ENCODE measurements at places on chromosomes 7 and 10.

- DNase-seq, result no peak
Measured at GRCh38 chr10:100828738-100829096, 83.3 kb downstream of the PAX2 start.

DNA sequence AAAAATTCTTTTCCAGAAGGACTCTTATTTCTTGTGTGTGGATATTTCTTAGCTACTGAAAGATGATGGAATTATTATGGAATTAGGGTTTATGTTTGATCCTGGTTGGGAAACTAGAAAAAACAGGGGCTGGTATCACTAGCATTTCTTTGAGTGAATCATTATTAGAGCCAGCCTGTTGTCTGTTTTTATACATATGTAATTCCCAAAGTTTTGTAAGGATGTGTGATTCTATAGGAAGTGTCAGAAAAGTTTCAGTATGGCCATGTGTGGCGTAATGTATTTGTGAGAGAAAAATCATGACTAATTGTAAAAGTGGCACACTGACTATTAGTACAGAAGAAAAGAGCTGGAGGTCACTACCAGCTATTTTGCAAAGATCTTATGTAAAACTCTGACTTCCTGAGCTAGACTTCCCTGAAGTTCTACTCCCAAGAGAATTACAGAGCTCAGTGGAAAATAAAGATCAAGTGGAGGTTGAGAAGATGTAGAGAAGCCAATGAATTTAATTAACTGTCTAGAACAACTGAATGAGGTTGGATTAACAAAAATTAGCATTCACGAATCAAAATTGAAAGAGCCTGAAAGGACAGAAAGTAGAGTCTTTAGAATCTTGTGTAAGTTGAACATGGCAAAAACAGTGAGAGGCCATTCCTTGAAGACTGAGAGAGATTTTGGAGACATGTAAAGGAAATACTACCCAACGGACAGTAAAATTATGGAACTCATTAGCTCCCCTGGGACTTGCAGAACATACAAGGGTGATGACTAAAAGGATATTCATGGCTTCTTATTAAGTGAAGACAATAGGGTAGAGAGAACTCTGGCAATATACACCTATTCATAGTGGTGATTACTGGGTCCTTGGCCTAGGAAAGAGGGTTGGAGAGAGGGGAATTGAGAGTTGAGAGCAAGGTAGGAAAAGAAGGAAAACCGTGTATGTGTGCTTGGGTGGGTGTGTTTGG is 12.5 kb downstream of the ZNF365 start:
- no peak for DNase-seq

- no peak for DNase-seq
Measured at GRCh38 chr7:100723732-100724275, 3.5 kb downstream of the EPO start.

GRCh38 chr10:29675984-29676383 is 41.2 kb upstream of the SVIL start:
- no peak for DNase-seq

GRCh38 chr10:11411926-11412545 is 199.4 kb downstream of the USP6NL start:
- no peak for DNase-seq

DNA sequence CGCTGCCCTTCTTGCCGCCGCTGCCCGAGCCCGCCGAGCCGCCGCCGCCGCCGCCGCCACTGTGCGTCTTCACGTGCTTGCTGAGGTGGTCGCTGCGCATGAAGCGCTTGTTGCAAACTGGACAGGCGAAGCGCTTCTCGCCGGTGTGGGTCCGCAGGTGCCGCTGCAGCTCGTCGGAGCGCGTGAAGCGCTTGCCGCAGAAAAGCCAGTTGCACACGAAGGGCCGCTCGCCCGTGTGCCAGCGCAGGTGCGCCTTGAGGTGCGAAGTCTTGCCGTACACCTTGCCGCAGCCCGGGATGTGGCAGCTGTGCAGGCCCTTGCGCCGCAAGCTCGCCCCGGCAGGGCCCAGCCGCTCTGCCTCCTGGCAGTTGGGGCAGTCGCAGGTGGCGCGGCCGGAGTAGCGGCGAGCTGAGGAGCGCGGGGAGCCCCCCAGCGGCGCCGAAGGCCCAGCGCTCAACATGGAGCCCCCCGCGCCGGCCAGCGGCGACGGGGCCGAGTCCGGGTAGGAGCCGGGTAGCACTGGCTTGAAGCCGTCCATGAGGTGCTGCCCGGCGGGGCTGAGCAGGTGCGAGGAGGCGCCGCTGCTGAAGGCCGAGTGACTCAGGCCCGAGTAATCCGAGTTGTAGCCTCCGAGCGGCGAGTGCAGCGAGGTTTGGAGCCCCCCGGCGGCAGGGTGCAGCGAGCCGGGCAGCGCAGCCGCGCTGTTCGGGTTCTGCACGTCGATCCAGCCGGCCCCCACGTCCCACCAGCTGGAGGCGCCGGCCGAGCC is 2.1 kb downstream of the SP8 start:
- no peak for DNase-seq

DNA sequence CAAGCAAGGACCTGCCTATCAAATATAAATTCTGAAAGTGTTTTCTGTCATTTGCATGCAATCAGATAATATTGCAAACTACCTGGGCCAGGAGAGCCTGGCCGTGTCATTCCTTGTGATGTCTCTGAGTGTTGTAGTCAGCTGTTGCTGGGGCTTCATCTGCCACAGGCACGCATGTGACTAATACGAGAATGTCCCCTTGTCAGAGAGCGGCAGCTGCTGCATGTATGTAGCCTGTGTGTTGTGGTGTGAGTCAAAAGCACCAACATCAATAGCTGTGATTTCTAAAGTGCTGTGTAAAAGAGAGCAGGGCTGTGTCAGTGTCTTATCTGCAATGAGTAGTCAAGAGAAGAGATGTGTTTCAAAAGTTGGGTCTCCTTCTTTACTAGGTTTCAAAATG is 155.4 kb downstream of the POU6F2 start:
- no peak for DNase-seq

GRCh38 chr10:69869291-69869961 is 67.7 kb downstream of the COL13A1 start:
- no peak for DNase-seq

DNA sequence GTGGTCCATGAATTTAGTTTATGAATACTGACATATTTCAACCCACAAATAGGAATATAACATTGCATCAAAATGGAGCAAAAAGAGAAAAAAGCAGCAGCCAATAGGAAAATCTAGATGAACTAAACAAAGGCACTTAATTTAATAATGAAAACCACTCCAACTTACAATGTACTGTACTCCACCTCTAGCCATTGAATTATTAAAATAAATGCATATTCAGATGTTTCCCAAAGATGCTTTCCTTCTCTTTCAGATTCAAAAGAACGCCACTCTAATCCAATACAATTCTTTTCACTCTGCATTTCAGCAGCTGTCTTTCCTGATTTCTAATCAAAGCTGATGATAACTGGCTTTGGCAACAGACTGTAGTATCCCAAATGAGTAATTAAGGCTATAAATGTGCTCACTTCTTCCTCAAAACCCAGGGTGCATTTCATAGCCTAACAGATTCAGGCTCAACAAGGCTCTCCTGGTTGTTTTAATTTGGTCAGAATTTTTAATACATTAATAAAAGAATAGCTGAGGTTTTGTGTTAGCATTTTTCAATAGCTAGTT is 577.1 kb downstream of the PARD3 start:
- DNase-seq, result no peak

Measured in AG04450 (cell line).